ENCODE measurements at places on chromosomes 12 and 14.

- H3K27me3 ChIP-seq, result no peaks in the 10 kb centered on the region
- H3K27ac ChIP-seq, result no peak overlapping the region
- H3K4me3 ChIP-seq, result no peak overlapping the region
Measured at GRCh38 chr12:88781909-88782308, 201.6 kb upstream of the KITLG start.

DNA sequence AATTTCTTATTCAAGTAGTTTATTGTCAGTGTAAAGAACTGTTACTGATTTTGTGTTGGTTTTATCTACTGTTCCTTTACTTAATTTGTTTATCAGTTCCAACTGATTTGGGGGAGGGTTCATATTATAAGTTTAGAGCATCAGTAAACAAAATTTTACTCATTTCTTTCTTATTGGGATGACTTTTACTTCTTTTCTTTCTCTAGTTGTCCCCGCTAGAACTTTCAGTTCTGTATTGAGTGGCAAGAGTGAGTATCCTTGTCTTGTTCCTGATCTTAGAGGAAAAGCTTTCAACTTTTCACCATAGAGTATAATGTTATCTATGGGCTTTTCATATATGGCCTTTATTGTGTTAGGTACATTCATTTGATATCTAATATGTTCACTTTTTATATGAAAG is 584.1 kb downstream of the LRFN5 start:
- no peak overlapping the region for H3K27ac ChIP-seq
- peaks cover 18% of the 10 kb centered on the region for H3K4me1 ChIP-seq
- no peak overlapping the region for H3K4me3 ChIP-seq
- H3K27me3 ChIP-seq, result no peaks in the 10 kb centered on the region
- H3K36me3 ChIP-seq, result no peaks in the 10 kb centered on the region

GRCh38 chr12:66059666-66060065 is 70.9 kb downstream of the LLPH start:
- H3K4me1 ChIP-seq, result peaks cover 40% of the 10 kb centered on the region
- peaks cover 4% of the 10 kb centered on the region for H3K27me3 ChIP-seq
- no peak for DNase-seq

- H3K4me1 ChIP-seq, result peaks cover 21% of the 10 kb centered on the region
- no peaks in the 10 kb centered on the region for H3K36me3 ChIP-seq
- no peak overlapping the region for H3K4me3 ChIP-seq
- no peak for DNase-seq
- no peak overlapping the region for H3K27ac ChIP-seq
Measured at GRCh38 chr12:80830533-80831088, 107.1 kb downstream of the LIN7A start.

GRCh38 chr12:22536346-22536945 is 7.9 kb downstream of the C2CD5 start:
- DNase-seq, result no peak
- no peak overlapping the region for H3K27ac ChIP-seq
- H3K36me3 ChIP-seq, result peaks cover 41% of the 10 kb centered on the region
- no peaks in the 10 kb centered on the region for H3K27me3 ChIP-seq
- no peak overlapping the region for H3K4me3 ChIP-seq
- H3K4me1 ChIP-seq, result peaks cover 19% of the 10 kb centered on the region

DNA sequence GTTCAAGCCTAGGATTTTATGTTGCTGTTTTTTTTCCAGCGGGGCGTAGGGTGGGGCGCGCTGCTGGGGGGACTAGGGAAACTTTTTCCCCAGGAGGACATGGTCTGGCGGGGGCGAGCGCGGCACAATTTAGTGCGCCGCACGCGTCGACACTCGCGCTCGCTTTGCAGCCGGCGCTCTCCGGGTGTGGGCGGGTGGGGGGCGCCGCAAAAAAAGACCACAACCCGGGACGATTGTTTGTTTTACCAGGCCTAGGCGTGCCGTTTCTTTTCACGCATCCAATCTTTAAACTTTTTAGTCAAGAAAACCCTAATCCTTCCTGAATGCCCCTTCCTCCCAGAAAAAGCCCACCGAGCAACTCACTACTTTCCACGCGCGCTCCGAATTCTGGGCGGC is 865 bp upstream of the ZFP36L1 start:
- peaks cover 47% of the 10 kb centered on the region for H3K4me1 ChIP-seq
- H3K4me3 ChIP-seq, result peak overlapping the region; percentile 95
- H3K27me3 ChIP-seq, result peaks cover 47% of the 10 kb centered on the region

DNA sequence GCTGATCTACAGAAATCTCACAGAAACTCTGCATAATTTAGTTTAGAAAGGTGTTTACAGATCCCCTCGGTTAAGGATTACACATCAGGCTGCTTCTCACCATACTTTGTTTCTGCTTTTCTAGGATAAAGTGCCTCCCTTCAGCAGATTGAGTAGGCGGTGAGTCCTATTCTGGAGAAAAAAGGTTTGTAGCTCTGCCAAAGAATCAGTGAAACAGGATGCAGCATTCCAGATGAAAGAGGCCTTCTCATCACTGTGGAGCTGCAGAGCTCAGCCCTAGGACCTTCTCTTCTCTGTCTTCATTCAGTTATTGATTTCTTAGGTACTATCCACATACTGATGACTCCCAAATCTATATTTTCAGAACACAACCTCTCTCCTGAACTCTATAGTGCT is 155.5 kb upstream of the KRR1 start:
- H3K4me3 ChIP-seq, result peak overlapping the region; percentile 58
- peak; percentile 64 for DNase-seq
- no peaks in the 10 kb centered on the region for H3K27me3 ChIP-seq
- peak overlapping the region; percentile 80 for H3K27ac ChIP-seq
- H3K36me3 ChIP-seq, result no peaks in the 10 kb centered on the region
- H3K4me1 ChIP-seq, result peaks cover 44% of the 10 kb centered on the region

- no peak overlapping the region for H3K27ac ChIP-seq
- peaks cover 5% of the 10 kb centered on the region for H3K36me3 ChIP-seq
- H3K4me1 ChIP-seq, result no peaks in the 10 kb centered on the region
- peaks cover 1% of the 10 kb centered on the region for H3K27me3 ChIP-seq
Measured at GRCh38 chr12:131192951-131193350, 239.2 kb downstream of the ADGRD1 start.

DNA sequence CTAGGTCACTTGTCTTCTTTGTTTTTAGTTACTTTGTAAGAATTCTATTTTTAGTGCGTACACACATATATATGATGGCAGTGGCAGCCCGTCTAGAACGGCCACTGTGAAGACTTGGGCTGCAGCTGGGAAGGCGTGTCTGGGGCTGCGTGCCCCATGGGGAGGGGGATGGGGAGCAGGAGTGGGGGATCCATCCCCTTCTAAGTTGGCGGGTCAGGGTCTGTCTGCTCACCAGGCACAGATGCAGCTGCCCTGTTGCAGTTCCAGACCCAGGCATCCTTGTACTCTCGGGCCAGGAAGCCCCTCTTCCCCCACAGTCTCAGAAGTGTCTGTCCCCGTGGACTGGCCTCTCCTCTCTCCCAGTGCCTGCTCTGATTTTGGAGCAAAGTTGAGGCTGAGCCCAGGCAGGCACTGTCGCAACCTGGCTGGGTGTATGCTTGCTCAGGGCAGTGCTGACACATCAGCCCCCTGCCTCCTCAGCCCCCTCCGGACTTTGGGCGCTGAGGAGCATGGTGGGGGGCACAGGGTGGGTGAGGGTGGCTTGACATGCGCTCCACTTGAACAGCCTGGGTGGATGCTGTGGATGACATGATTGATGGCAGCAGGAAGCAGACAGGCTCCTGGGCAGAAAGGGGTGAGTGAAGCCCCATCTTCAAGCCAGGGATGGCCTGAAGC is 271.2 kb upstream of the NAV3 start:
- H3K27ac ChIP-seq, result no peak overlapping the region
- H3K4me1 ChIP-seq, result no peaks in the 10 kb centered on the region
- H3K36me3 ChIP-seq, result no peaks in the 10 kb centered on the region
- no peaks in the 10 kb centered on the region for H3K27me3 ChIP-seq

GRCh38 chr12:98002887-98003493 is 512.4 kb upstream of the TMPO start:
- no peaks in the 10 kb centered on the region for H3K4me1 ChIP-seq
- no peaks in the 10 kb centered on the region for H3K36me3 ChIP-seq
- no peak overlapping the region for H3K4me3 ChIP-seq
- no peaks in the 10 kb centered on the region for H3K27me3 ChIP-seq

- H3K4me1 ChIP-seq, result no peaks in the 10 kb centered on the region
- no peaks in the 10 kb centered on the region for H3K36me3 ChIP-seq
Measured at GRCh38 chr12:128729628-128730121, 94.1 kb downstream of the SLC15A4 start.

GRCh38 chr12:102950107-102950949 is 7.1 kb upstream of the ASCL1 start:
- H3K27me3 ChIP-seq, result peaks cover 19% of the 10 kb centered on the region
- no peak overlapping the region for H3K4me3 ChIP-seq
- no peaks in the 10 kb centered on the region for H3K4me1 ChIP-seq
- DNase-seq, result no peak
- H3K36me3 ChIP-seq, result no peaks in the 10 kb centered on the region

- peaks cover 42% of the 10 kb centered on the region for H3K36me3 ChIP-seq
- DNase-seq, result no peak
- H3K4me1 ChIP-seq, result peaks cover 92% of the 10 kb centered on the region
Measured at GRCh38 chr12:1619159-1619558, 9.9 kb upstream of the WNT5B start.

- H3K4me3 ChIP-seq, result no peak overlapping the region
- no peak overlapping the region for H3K27ac ChIP-seq
- no peaks in the 10 kb centered on the region for H3K36me3 ChIP-seq
- DNase-seq, result no peak
Measured at GRCh38 chr12:78271546-78271945, 440.9 kb downstream of the NAV3 start.

DNA sequence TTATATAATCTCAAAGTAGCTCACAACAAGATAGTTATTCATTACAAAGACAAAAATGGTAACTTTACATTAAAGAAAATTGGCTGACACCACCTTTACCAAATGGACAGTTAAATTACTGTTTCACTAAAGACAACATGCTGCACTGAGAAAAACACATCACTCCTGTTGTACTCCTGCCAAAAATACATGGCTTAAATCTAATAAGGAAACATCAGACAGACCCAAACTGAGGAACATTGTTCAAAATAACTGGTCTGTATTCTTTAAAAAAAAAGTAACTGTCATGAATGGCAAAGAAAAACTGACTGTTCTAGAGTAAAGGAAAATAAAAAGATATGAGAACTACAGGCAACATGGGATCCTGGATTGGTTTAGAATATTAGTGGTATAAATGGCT is 151.3 kb upstream of the DCN start:
- no peaks in the 10 kb centered on the region for H3K36me3 ChIP-seq
- DNase-seq, result no peak
- no peaks in the 10 kb centered on the region for H3K27me3 ChIP-seq
- H3K27ac ChIP-seq, result no peak overlapping the region
- H3K4me3 ChIP-seq, result no peak overlapping the region
- peaks cover 5% of the 10 kb centered on the region for H3K4me1 ChIP-seq

DNA sequence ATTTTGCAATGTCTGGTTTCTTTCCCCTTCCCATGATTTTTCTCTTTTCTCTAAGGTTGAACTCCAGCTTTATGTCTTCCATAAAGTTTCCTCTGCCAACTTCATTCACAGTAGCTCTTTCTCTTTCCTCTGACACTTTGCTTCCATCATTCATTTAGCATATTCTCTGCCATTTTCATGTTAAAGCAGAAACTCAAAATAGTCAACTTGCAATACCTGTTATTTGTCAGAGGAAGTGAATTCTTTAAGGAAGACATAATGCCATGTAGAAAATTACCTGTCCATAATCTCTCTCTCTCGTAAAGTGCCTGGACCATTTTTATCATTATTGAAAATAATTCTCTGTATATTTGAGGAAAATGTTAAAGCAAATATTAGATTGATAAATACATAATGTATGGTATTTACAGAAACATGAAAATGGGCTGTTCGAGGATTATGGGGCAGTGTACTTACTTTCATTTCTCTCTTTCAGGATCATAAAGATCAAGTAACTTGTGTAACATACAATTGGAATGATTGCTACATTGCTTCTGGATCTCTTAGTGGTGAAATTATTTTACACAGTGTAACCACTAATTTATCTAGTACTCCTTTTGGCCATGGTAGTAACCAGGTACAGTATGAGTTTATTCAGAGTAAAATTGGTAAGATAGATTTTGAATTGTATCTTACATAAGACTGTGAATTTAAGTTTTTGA is 12.6 kb downstream of the NEDD1 start:
- H3K27me3 ChIP-seq, result no peaks in the 10 kb centered on the region
- peaks cover 57% of the 10 kb centered on the region for H3K36me3 ChIP-seq
- H3K27ac ChIP-seq, result no peak overlapping the region
- H3K4me1 ChIP-seq, result peaks cover 6% of the 10 kb centered on the region
